CD8-positive, alpha-beta memory T cell (primary cell): ENCODE measurements at places on chromosomes 3 and 15.

DNA sequence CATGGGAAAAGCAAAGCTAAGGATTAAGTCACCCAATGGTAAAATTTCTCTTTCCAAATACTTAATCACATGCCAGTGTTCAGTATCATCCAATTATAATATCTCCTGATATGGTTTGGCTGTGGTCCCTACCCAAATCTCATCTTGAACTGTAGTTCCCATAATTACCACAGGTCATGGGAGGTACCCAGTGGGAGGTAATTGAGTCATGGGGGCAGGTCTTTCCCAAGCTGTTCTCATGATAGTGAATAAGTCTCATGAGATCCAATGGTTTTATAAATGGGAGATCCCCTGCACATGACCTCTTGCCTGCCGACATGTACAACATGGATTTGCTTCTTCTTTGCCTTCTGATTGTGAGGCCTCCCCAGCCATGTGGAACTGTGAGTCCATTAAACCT lies 26.1 kb upstream of the NMB start:
- no peaks in the 10 kb centered on the region for H3K27me3 ChIP-seq
- H3K4me1 ChIP-seq: no peaks in the 10 kb centered on the region
- H3K27ac ChIP-seq: no peak overlapping the region
- H3K36me3 ChIP-seq: peaks cover 11% of the 10 kb centered on the region
- no peak for DNase-seq

GRCh38 chr3:117722856-117723255 lies 1013.3 kb downstream of the TUSC7 start:
- H3K36me3 ChIP-seq: no peaks in the 10 kb centered on the region
- H3K27ac ChIP-seq: no peak overlapping the region
- no peaks in the 10 kb centered on the region for H3K4me1 ChIP-seq
- no peak overlapping the region for H3K4me3 ChIP-seq
- DNase-seq: no peak

DNA sequence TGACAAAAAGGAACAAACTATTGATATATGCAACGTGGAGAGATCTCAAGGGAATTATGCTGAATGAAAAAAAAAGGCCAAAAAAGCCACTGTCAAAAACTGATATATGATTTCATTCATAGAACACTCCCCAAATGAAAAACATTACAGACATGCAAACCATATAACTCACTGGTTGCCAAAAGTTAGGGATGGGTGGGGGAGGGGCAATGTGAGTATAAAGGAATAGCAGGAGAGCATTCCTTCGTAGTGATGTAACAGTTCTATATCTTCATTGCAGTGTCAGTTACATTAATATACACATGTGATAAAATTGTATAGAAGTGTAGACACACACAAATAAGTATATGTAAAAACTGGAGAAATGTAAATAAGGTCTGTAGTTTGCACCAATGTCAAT lies 12.2 kb downstream of the GBE1 start:
- H3K4me1 ChIP-seq: no peaks in the 10 kb centered on the region
- H3K4me3 ChIP-seq: no peak overlapping the region
- H3K27me3 ChIP-seq: no peaks in the 10 kb centered on the region
- no peak for DNase-seq

- no peak overlapping the region for H3K4me3 ChIP-seq
- no peak overlapping the region for H3K27ac ChIP-seq
- H3K36me3 ChIP-seq: no peaks in the 10 kb centered on the region
- no peaks in the 10 kb centered on the region for H3K27me3 ChIP-seq
- no peaks in the 10 kb centered on the region for H3K4me1 ChIP-seq
These were observed 1278.5 kb downstream of the NSUN3 start for GRCh38 chr3:95341314-95341713.

GRCh38 chr3:100033184-100033583 lies 81.1 kb downstream of the FILIP1L start:
- no peak for DNase-seq
- no peak overlapping the region for H3K4me3 ChIP-seq
- no peaks in the 10 kb centered on the region for H3K27me3 ChIP-seq
- H3K36me3 ChIP-seq: no peaks in the 10 kb centered on the region
- H3K27ac ChIP-seq: no peak overlapping the region

DNA sequence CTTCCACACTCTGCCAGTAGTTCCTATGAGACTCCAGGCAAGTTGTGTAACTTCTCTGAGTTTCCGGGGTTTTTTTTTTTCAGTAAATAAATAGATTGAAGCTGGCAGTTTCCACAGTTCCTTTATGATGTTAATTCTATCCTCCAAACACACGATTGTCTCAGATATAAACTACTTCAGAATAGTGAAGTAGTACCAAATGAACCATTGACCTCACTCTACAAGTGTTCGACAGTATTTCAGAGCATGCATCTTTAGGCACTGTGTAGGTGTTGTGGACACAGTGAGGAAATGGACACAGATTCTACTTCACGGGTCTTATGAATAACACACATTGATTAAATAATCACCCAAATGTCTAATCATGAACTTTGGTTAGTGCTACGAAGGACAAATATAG lies 136.1 kb upstream of the IGSF10 start:
- DNase-seq: no peak
- no peaks in the 10 kb centered on the region for H3K4me1 ChIP-seq
- no peaks in the 10 kb centered on the region for H3K27me3 ChIP-seq
- no peak overlapping the region for H3K4me3 ChIP-seq

DNA sequence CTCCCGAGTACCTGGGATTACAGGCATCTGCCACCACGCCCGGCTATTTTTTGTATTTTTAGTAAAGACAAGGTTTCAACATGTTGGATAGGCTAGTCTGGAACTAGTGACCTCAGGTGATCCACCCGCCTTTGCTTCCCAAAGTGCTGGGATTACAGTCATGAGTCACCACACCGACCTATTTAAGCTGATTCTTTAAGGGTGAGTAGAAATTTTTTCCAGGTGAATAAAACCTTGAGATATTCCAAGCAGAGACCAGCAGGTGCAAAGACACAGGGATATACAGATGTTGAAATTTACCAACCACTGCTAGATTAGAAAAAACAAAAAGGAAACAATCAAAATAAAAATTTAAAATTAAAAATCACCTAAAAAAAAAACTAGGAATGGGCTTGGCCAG lies 74.4 kb upstream of the CHRNB4 start:
- no peak overlapping the region for H3K27ac ChIP-seq
- no peak for DNase-seq
- no peaks in the 10 kb centered on the region for H3K4me1 ChIP-seq
- H3K36me3 ChIP-seq: no peaks in the 10 kb centered on the region
- no peak overlapping the region for H3K4me3 ChIP-seq
- H3K27me3 ChIP-seq: no peaks in the 10 kb centered on the region
